Astrocyte (in vitro differentiated cells and primary cell): ENCODE measurements at places on chromosomes 2 and 18.

GRCh38 chr2:55862673-55863390 is 60.8 kb downstream of the EFEMP1 start:
- peak; percentile 100 for DNase-seq

- no peak for DNase-seq
Observed at GRCh38 chr2:204365811-204366210, 179.5 kb upstream of the PARD3B start.

DNA sequence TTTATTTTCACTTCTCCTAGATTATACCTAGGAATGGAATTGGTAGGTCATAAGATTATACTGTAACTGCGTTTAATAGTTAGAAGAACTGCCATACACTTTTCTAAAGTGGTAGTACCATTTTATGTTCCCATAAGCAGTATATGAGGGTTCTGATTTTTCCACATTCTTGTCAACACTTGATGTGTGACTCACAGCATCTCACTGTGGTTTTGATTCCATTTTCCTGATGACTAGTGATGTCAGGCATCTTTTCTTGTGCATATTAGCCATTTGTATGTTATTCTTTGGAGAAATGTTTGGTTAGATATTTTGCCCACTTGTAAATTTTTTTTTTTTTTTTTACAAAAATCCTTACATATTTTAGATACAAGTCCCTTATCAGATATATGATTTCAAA is 2.3 kb downstream of the DCAF17 start:
- DNase-seq = peak; percentile 89

DNA sequence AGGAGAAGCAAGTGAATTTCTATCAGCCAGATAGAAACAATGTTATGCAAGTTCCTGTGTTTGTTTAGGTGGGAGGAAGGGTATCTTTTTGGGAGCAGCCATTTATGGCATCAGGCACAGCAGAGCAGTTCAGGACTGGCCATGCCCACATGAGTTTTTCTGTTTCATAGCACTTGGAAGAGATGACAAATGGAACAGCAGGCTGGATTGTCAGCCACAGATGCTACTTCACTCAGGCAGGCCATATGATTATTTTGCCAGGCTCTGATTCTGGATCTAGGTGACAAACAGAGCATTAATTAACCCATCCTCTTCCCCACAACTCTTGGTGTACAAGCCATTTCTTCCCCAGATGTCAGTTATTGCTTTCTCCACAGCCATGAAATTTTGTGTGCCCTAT is 63.8 kb downstream of the GALNT13 start:
- no peak for DNase-seq

DNA sequence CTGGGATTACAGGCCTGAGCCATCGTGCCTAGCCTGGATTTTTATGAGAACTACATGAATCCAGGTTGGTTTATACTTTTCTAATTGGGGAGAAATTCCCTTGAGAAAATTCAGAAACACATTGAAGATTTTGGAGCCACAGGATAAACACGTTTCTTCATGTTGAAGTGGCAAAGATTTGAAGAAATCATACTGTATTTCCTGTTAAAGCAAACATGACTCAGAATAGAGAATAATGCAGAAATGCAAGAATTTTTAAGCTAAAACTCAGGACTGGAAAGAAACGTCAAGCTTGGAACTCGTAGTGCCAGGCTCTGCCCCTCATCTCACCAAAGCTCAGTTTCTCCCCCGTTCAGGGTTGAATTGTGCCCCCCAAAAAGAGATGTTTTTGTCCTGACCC is 32.1 kb upstream of the TAF1B start:
- DNase-seq = no peak

GRCh38 chr2:62736899-62737559 is 31.5 kb downstream of the EHBP1 start:
- DNase-seq = no peak

DNA sequence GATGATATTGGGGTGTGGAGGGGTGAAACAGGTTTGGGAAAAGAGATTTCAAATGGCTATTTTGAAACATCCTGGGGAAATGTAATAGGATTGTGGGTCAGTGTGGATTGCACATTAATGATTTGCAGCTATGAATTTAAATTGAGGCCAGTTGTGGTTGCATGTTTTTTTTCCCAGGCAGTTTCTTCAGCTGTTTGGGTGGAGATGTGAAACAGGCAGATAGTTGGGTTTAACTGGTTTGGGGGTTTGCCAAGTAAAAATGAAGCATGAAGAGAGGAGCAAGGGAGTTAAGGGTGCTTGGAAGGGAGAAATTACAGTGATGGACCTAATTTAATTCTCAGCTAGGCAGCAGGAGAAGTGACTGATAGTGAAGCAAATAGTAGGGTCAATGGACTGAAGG is 16.8 kb downstream of the GPD2 start:
- DNase-seq = peak; percentile 45

DNA sequence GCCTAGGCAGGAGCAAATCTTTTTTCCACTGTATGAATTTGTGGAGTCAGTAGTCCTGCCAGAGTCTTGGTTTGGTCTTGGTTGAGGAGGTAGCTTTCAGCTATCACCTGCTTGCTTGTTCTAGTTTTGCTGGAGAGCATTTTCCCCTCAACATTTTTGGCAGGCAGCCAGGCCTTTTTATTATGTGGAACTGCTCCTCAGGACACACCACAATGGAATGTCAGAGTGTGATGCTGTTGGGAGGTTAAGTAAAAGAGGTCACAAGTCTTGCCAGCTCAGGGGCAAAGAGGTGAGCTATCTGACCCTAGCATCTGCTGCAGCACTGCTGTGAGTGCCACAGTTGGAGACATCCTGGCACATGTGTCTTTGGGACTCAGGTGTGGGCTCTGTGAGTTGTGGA is 258.0 kb downstream of the CNTNAP5 start:
- DNase-seq = no peak

DNA sequence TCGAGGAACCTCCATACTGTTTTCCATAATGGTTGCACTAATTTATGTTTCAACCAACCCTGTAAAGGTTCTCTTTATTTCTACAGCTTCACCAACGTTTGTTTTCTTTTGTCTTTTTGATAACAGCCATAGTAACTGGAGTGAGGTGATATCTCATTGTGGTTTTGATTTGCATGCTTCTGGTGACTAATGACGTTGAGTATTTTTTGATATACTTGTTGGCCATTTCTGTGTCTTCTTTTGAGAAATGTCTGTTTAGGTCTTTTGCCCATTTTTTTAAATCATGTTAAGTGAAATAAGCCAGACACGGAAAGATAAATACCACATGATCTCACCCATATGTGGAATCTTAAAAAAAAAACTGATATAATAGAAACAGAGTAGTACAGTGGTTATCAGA is 74.8 kb upstream of the SMIM21 start:
- DNase-seq = peak; percentile 81

- DNase-seq = no peak
Observed at GRCh38 chr2:23624378-23624777, 239.4 kb downstream of the KLHL29 start.

- DNase-seq = peak; percentile 22
Observed at GRCh38 chr2:133459590-133459989, 108.7 kb downstream of the NCKAP5 start.

DNA sequence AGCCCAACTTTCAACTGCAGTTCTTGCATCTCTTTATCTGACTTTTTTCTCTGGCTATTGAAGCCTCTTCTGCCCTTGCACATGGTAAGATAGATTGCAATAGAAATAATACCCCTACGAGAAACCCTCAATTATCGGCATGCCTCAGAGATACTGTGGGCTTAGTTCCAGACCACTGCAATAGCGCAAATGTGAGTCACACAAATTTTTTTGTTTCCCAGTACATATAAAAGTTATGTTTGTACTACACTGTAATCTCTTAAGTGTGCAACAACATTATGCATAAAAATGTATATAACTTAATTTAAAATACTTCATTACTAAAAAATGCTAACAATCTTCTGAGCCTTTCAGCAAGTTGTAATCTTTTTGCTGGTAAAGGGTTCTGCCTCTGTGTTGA is 124.7 kb downstream of the PDE1A start:
- peak; percentile 89 for DNase-seq

DNA sequence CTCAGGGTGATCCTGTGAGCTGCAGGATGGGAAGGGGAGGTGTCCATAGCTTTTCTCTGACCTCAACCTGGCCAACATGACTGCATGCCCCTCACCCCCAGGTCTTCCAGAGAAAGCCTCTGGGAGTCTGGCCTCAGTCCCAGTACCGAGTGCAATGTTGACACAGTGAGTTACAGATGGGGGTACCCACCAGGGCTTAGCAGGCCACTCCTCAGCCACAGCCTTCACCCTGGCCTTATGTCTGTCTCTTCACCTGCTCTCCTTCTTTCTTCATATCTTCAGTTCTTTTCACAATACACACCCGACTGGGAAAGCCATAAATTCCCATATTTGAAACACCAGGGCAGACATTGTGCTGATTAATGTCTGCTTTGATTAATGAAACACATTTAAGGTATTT is 33.5 kb downstream of the AOX1 start:
- DNase-seq = peak; percentile 27

GRCh38 chr2:59540864-59541263 is 1012.6 kb downstream of the BCL11A start:
- no peak for DNase-seq

- DNase-seq = no peak
Observed at GRCh38 chr18:26008096-26008495, 82.3 kb downstream of the SS18 start.

DNA sequence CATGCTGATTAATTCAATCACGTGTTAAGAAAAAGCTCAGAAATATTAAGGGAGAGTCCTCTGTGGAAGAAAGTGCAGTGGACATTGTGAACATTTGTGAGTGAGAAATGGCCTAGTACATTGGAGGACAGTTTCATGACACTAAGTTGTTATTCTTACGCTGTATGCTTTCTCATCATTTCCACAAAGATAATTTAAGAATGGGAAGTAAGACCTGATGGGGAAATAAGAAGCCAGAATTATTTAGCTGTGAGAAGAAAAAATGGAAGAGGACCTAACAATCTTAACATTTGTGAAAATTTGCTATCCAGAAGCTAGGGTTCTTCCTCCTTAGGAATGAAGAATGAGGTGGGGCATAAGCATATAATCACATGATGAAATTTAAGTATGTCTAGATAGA is 15.2 kb upstream of the RAPH1 start:
- no peak for DNase-seq

DNA sequence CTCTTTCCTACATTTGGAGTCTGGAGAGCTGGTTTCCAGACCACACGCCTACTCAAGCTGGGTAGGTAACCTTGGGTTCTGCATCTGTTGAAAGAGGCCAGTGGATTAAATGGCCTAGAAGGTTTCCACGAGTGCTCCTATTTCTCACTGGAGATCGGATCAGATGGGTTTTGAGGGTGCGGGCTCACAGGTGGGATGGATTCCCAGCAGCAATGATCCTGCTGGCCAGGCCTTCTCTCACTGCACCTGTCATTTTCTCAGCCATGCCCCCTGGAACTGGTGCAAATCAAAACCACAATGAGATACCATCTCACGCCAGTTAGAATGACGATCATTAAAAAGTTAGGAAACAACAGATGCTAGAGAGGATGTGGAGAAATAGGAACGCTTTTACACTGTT is 747.5 kb upstream of the RAB6C start:
- DNase-seq = no peak

GRCh38 chr2:19736191-19736831 is 165.5 kb downstream of the TTC32 start:
- DNase-seq = no peak

DNA sequence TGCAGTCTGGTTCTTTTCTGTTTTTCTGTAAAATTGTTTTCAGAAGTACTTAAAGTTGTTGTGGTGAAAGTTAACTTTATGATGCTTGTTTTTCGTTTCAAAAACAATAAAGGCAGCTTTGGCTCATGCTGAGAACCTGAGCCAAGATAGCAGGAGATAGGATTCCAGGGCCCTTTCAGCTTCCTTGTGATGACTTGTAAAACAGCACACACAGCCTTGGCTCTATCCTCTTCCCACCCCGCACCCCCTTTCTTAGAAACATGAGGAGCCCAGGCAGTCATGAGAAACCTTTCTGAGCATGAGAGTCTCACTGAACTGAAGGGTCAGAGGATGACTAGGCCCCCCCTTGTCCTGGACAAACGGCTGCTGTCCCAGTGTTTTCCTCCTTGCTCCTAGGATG is 12.4 kb upstream of the CHRNA1 start:
- no peak for DNase-seq
